ENCODE measurements at places on chromosomes 1 and 21. TPM values are rescaled to one million over a fixed set of nuclear protein-coding genes. Genes with fewer than 3 reads are reported as not detected.

The FMO1 gene
- 1.4 TPM for polyA plus RNA-seq

The EDARADD gene
- 0.26 TPM for polyA plus RNA-seq

DNA sequence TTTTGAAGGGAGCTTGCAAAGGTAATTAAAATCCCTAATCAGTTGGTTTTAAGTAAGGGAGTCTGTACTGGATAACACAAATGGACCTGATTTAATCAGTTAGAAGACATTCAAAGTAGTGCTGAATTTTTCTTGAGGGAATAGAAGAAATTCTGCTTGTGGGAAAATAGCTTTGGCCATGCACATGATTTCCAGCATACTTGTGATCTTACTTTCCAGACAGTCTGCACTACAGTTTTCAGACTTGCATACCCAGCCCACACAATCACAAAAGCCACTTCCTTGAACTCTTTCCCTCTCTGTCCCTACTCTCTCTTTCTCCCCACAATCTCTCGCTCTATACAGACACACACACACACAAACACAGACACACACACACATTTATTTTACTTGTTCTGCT lies 852.1 kb downstream of the PLA2G4A start:
- H3K27me3 ChIP-seq: no peaks in the 10 kb centered on the region
- no peak for DNase-seq
- no peak overlapping the region for H3K27ac ChIP-seq

DNA sequence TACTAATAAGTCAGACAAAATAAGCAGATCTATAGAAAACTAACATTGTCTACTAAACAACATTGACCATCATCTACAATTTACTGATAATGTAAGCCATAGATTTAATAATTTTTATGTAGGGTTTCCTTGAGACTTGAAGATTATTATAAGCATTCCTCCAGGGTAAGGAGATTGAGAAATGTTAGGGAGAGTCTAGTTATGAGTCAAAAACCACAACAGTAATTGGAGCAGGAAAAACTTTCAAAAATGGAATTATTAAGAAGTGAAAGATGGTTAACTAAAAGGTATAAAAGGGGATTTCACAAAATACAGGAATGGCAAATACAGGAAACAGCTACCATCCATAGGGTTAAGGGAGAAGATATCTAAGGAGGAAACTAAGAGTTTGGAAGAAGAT lies 12.4 kb upstream of the UHMK1 start:
- no peaks in the 10 kb centered on the region for H3K4me1 ChIP-seq
- H3K27ac ChIP-seq: no peak overlapping the region
- no peak overlapping the region for H3K4me3 ChIP-seq
- H3K27me3 ChIP-seq: no peaks in the 10 kb centered on the region
- no peak for DNase-seq

DNA sequence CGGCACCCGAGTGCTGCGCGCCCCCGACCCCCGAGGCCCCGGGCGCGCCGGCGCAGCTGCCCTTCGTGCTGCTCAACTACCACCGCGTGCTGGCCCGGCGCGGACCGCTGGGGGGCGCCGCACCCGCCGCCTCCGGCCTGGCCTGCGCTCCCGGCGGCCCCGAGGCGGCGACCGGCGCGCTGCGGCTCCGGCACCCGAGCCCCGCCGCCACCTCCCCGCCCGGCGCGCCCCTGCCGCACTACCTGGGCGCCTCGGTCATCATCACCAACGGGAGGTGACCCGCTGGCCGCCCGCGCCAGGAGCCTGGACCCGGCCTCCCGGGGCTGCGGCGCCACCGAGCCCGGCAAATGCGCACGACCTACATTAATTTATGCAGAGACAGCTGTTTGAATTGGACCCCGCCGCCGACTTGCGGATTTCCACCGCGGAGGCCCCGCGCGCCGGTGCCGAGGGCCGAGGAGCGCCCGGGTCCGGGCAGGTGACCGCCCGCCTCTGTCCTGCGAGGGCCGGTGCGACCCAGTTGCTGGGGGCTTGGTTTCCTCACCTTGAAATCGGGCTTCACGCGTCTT lies 49.0 kb downstream of the SIM2 start:
- no peaks in the 10 kb centered on the region for H3K4me1 ChIP-seq
- H3K27ac ChIP-seq: no peak overlapping the region
- H3K36me3 ChIP-seq: no peaks in the 10 kb centered on the region
- peak overlapping the region; percentile 68 for H3K4me3 ChIP-seq

The SLC30A2 gene
- 0.32 TPM for polyA plus RNA-seq

- H3K27ac ChIP-seq: no peak overlapping the region
- no peaks in the 10 kb centered on the region for H3K27me3 ChIP-seq
- H3K4me3 ChIP-seq: no peak overlapping the region
- H3K4me1 ChIP-seq: no peaks in the 10 kb centered on the region
- no peaks in the 10 kb centered on the region for H3K36me3 ChIP-seq
- no peak for DNase-seq
Measured at GRCh38 chr1:37288900-37289299, 185.5 kb upstream of the ZC3H12A start.

GRCh38 chr1:111989531-111990025 lies at the start of gene KCND3:
KCND3 (minus strand) TSS chr1:111989668.
- no peak within 1 kb of the TSS for H3K27ac ChIP-seq
- peaks cover 4% of the 10 kb centered on the region for H3K27me3 ChIP-seq
- DNase-seq: peak; percentile 33
- no peaks in the 10 kb centered on the region for H3K36me3 ChIP-seq
- H3K4me3 ChIP-seq: no peak within 1 kb of the TSS

The CAPZA1 gene
- 60.1 TPM for polyA plus RNA-seq

The CHODL gene
- 0.53 TPM for polyA plus RNA-seq

The GPR52 gene
- not detected for polyA plus RNA-seq

DNA sequence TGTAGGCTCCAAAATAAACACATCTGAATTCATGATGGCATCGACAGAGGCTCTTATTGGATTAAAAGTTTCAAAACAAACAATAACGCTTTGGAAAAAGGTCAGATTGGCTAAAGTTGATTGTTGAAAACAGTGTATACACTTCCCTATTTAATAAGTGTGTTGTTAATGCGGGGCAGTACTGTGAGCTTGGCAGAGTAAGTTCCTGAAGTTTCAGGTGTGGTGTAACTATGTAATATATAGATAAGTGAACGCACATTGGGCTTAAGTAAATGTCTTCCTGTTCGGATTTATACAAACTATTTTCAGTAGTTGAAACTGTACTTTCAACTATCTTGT lies 810 bp downstream of the ZBTB37 start:
- H3K4me3 ChIP-seq: peak overlapping the region; percentile 94
- H3K4me1 ChIP-seq: peaks cover 27% of the 10 kb centered on the region
- DNase-seq: no peak

The C1orf226 gene
- polyA plus RNA-seq: 3.4 TPM

- H3K4me1 ChIP-seq: no peaks in the 10 kb centered on the region
- no peaks in the 10 kb centered on the region for H3K27me3 ChIP-seq
- H3K27ac ChIP-seq: no peak overlapping the region
- no peak overlapping the region for H3K4me3 ChIP-seq
Measured at GRCh38 chr21:44487831-44488230, 32.5 kb downstream of the LRRC3 start.

The PLEKHN1 gene
- 4.2 TPM for polyA plus RNA-seq

- no peaks in the 10 kb centered on the region for H3K27me3 ChIP-seq
- no peak for DNase-seq
- no peak overlapping the region for H3K27ac ChIP-seq
- H3K4me1 ChIP-seq: no peaks in the 10 kb centered on the region
Measured at GRCh38 chr21:31366825-31367224, 22.8 kb upstream of the TIAM1 start.

All from adrenal gland (tissue), 19 donors.